Thoracic aorta (tissue), 2 donors: ENCODE measurements at places on chromosomes 6 and 20.

DNA sequence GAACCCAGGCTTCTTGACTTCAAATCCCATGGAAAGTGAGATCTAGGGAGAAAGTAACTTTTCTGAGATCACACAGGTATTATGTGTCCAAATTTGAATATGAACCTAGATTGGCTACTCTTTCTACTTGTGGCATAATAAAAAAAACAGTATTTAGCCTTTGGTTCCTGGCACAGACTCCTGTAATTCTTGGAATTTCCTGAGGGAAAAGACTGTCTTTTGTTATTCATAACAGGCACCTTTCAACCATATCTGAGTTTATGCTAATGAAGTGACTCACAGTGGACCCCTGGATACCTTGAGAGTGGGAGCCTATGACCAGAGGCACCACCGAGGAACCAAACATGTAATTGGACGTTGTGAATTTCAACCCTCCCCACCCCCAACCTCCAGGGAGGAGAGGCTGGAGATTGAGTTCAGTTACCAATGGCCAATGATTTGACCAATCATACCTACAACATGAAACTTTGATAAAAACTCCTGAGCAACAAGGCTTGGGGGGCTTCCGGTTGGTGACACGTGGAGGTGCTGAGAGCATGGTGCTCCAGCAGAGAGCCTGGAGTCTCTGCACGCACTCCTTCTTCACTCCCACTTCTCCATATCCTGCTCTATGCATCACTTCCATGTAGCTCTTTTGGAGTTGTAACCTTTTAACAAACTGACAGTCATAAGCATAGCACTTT is 48.8 kb downstream of the LAMA4 start:
- no peak for DNase-seq
- peaks cover 11% of the 10 kb centered on the region for H3K4me1 ChIP-seq

- peaks cover 68% of the 10 kb centered on the region for H3K4me1 ChIP-seq
- H3K27me3 ChIP-seq, result no peaks in the 10 kb centered on the region
- H3K36me3 ChIP-seq, result no peaks in the 10 kb centered on the region
- no peak for DNase-seq
Measured at GRCh38 chr6:25366903-25367545, 87.8 kb downstream of the CARMIL1 start.

DNA sequence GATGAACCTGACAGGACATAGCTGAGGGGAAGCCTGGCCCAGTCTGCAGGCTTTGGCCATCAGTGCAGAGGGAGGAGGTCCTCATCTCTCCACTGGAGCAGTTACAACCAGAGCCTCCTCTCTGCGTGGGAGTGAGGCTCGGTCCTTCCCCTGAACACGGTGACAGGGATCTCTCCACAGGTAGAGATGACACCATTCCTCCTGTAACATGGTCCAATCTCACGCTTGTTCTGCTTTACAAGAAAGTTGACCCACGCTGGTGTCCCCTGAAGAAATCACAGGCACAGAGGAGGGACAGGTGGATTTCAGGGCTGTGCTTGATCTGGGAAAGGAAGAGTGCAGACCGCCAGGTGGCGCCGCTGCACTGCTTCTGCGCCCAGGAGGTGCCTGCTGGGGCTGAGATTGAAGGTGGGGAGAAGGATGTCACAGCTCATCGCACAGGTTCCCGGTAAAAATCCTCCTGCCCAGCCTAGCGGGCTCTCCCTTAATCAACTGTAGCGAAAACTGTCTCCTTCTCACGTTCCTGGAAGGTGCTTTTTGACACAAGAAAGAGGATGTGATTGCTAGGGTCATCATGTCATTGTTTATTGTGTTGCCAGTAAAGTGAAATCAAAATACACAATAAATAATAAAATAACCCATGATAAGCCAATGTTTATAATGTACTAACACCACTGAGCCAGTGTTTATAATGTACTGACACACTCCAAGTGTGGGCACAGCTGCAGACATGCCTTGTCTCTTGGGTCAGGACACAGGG is 20.4 kb downstream of the HLA-G start:
- H3K36me3 ChIP-seq, result no peaks in the 10 kb centered on the region
- no peak overlapping the region for H3K27ac ChIP-seq
- peaks cover 6% of the 10 kb centered on the region for H3K4me1 ChIP-seq
- DNase-seq, result no peak

GRCh38 chr6:15017261-15017660 is 228.6 kb upstream of the JARID2 start:
- DNase-seq, result no peak
- H3K36me3 ChIP-seq, result no peaks in the 10 kb centered on the region
- H3K4me1 ChIP-seq, result no peaks in the 10 kb centered on the region
- no peak overlapping the region for H3K4me3 ChIP-seq
- H3K27me3 ChIP-seq, result no peaks in the 10 kb centered on the region
- H3K27ac ChIP-seq, result no peak overlapping the region

DNA sequence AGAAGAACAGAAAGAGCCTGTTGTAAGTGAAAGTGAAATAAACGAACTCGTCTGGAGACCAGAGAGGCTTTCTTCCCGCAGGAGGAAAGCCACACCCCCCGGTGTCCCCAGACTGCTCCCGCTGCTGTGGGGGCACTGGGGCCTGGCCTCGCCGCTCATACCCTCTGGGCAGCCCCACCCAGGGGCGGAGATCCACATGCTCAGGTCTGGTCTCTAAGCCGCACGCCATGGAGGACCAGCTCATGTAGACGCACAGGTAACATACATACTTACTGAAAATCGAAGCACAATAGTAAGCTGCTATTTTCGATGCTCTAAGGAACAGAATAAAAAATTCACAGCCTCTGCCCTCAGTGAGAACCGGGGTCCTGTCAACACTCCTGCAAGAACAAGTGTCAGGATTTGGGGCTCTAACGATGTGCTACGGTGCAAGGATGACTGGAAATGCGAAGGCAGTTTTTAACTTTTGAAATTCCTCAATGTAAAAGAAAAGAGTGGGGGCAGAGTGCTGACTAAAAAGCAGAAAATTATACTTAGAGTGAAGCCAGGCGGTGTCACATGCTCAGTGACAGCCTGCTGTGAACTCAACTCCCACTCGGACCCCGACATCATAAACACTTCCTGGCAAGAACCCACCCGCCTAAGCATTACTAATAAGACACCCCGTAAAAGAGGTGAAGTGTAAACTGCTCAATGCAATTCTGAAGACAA is 110.5 kb downstream of the IRF4 start:
- no peaks in the 10 kb centered on the region for H3K4me1 ChIP-seq
- no peaks in the 10 kb centered on the region for H3K36me3 ChIP-seq
- H3K4me3 ChIP-seq, result no peak overlapping the region
- DNase-seq, result no peak
- no peak overlapping the region for H3K27ac ChIP-seq

DNA sequence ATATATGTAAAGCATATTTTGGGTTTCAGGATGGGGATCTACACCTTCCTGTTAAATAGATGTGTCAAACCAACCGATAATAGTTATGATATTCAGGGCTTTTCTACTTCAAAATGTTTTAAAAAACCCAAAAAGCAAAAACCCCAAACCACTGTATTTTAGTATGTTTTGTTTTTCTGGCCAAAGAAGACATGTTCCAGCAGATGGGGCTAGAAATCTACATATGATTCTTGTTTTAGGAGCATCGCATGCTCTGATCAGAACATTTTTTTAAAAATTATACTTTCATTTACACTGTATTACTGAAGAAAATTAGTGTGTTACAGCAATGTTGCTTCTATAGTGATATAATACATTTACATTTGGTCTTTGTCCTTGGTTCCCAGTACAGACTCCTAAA is 11.0 kb downstream of the RMND1 start:
- peaks cover 34% of the 10 kb centered on the region for H3K4me1 ChIP-seq
- H3K27me3 ChIP-seq, result no peaks in the 10 kb centered on the region
- DNase-seq, result no peak
- peak overlapping the region; percentile 53 for H3K27ac ChIP-seq
- H3K4me3 ChIP-seq, result peak overlapping the region; percentile 38

GRCh38 chr20:48238326-48238725 is 453.0 kb upstream of the SULF2 start:
- peak overlapping the region; percentile 57 for H3K27ac ChIP-seq
- no peak for DNase-seq
- no peak overlapping the region for H3K4me3 ChIP-seq
- H3K27me3 ChIP-seq, result no peaks in the 10 kb centered on the region
- no peaks in the 10 kb centered on the region for H3K36me3 ChIP-seq

DNA sequence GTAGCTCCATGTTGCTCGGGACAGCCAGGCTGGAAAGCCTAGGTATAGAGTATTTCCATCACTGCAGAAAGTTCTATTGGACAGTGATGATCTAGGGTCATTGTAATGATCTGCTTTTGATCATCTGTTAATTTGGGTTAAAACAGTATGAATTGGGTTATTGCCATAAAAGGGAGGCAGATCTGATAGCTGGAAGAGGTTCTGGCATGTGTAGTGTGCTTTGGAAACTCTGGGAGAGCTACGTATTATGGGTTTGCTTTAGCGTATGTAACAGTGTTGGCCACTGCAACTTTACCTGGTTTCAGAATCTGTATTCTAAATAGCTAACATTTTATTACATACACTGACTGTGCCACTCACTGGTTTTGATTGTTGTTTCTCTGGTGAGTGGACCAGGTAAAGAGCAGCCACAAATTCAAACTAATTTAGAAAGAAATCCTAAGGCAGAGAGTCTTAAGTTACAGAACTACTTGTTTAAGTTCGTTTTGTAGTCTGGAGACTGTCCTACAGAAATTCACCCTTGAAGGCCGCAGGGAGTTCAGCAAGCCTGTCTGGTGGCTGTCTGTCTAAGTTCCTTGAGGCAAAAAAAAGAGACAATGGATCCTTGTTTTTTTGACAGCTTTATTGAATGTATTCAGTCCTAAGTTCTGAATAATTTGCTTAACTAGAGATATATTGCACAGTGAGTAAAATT is 300.3 kb downstream of the PRL start:
- H3K4me3 ChIP-seq, result no peak overlapping the region
- H3K4me1 ChIP-seq, result peaks cover 6% of the 10 kb centered on the region
- no peak for DNase-seq
- H3K36me3 ChIP-seq, result no peaks in the 10 kb centered on the region
- H3K27ac ChIP-seq, result no peak overlapping the region

DNA sequence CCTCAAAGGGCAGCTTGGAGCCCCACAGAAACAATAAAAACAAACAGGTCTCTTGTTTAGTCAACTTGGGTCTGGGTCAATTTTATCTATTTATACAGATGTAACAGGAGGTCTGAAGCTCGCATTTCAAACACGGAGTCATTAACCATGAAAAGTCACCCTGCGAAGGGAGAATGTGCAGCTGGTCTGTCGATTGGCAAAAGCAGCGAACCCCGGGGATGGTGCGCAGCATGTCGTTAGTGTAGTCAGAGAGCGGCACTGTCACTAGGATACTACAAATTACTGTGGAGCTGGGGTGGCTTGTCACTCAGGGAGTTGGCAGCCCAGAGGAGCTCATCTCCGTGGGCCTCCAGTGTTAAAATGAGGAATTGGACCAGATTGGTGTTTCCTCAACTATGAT is 190.4 kb upstream of the ARG1 start:
- no peaks in the 10 kb centered on the region for H3K36me3 ChIP-seq
- no peak overlapping the region for H3K27ac ChIP-seq
- no peak overlapping the region for H3K4me3 ChIP-seq
- DNase-seq, result no peak

DNA sequence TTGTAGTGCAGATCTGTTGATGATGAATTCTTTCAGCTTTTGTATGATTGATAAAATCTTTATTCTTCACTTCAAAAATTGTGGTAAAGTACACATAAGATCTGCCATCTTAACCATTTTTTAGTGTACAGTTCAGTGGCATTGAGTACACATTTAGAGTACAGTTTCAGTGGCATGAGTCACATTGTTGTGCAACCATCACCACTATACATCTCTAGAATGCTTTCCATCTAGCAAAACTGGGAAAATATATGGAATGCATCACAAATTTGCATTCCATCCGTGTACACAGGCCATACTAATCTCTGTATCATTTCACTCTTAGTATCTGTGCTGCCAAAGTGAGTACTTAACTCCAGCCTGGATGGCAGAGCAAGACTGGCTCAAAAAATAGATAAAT is 28.7 kb downstream of the SIRPD start:
- H3K4me3 ChIP-seq, result no peak overlapping the region
- H3K27ac ChIP-seq, result no peak overlapping the region
- H3K36me3 ChIP-seq, result no peaks in the 10 kb centered on the region
- H3K27me3 ChIP-seq, result no peaks in the 10 kb centered on the region

DNA sequence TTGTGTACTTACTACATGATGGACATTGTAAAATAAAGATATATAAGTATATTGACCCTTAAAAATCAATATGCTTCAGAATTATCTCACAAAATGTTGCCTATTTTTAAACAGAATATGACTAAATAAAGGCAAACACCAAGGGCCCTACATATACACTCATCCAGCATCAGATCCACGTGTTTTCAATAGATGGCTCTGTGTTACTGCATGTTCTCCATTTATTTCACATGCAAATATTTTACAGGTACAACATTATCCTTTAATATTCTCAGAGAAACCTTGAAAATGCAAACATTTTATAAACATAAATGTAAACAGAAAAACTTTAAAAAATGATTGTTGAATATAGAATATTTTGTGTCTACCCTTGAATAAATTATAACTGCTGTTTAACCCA is 2.9 kb upstream of the KHDRBS2 start:
- H3K27ac ChIP-seq, result no peak overlapping the region
- peaks cover 9% of the 10 kb centered on the region for H3K4me1 ChIP-seq
- H3K4me3 ChIP-seq, result no peak overlapping the region
- H3K36me3 ChIP-seq, result no peaks in the 10 kb centered on the region

GRCh38 chr6:131250122-131250521 is 114.9 kb downstream of the AKAP7 start:
- peak overlapping the region; percentile 64 for H3K4me3 ChIP-seq
- peaks cover 7% of the 10 kb centered on the region for H3K4me1 ChIP-seq
- no peak overlapping the region for H3K27ac ChIP-seq
- no peak for DNase-seq

GRCh38 chr20:22438926-22439325 is 145.4 kb downstream of the FOXA2 start:
- no peaks in the 10 kb centered on the region for H3K27me3 ChIP-seq
- no peaks in the 10 kb centered on the region for H3K36me3 ChIP-seq

GRCh38 chr6:41846666-41847237 is 48.4 kb downstream of the USP49 start:
- no peak overlapping the region for H3K27ac ChIP-seq
- H3K36me3 ChIP-seq, result no peaks in the 10 kb centered on the region
- H3K27me3 ChIP-seq, result no peaks in the 10 kb centered on the region
- DNase-seq, result peak; percentile 12
- no peaks in the 10 kb centered on the region for H3K4me1 ChIP-seq
- H3K4me3 ChIP-seq, result no peak overlapping the region

GRCh38 chr6:30397697-30398096 is 52.7 kb downstream of the RPP21 start:
- H3K27me3 ChIP-seq, result no peaks in the 10 kb centered on the region
- H3K4me1 ChIP-seq, result no peaks in the 10 kb centered on the region
- H3K27ac ChIP-seq, result no peak overlapping the region
- no peaks in the 10 kb centered on the region for H3K36me3 ChIP-seq

GRCh38 chr6:75381877-75382633 is 97.5 kb upstream of the TMEM30A start:
- no peak overlapping the region for H3K4me3 ChIP-seq
- DNase-seq, result no peak
- H3K4me1 ChIP-seq, result peaks cover 10% of the 10 kb centered on the region
- no peaks in the 10 kb centered on the region for H3K27me3 ChIP-seq
- H3K27ac ChIP-seq, result no peak overlapping the region
